ENCODE measurements at places on chromosomes 4 and X.

GRCh38 chrX:18994713-18995112 is 10.8 kb upstream of the PHKA2 start:
- DNase-seq, result no peak

DNA sequence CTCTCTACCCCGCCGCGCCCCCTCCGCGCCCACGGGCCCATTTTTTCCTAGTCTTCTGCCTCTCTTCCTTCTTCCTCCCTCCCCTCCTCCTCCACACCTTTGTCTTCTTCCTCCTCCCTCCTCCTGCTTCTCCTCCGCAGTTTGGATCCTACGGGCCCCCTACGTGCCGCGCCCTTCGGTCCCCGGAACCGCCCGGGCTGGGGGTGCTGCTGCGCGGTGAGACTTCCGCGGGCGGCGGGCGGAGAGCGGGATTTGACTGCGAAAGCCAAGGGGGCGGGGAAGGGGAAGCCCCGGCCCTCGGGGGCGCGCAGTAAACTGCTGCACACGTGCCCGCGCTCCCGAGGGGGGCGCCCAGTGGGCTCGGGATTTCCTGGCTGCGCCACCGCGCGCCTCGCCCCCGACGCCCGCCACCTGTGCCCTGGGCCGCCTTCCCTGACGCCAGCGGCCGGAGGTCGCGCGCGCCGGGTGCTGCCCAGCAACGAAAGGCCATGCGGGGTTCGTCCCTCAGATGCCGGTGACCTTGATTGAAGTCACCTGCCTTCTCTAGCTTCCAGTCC is 3.3 kb upstream of the NKX3-2 start:
- DNase-seq, result no peak

- no peak for DNase-seq
Observed at GRCh38 chr4:187811591-187811990, 184.0 kb upstream of the ZFP42 start.

GRCh38 chr4:142703694-142704309 is 142.3 kb downstream of the INPP4B start:
- no peak for DNase-seq

- no peak for DNase-seq
Observed at GRCh38 chr4:38364383-38364963, 299.5 kb upstream of the KLF3 start.

GRCh38 chr4:109032671-109033070 is 269.8 kb downstream of the COL25A1 start:
- no peak for DNase-seq

- no peak for DNase-seq
Observed at GRCh38 chr4:29405116-29405515, 1315.1 kb upstream of the PCDH7 start.

GRCh38 chrX:77167993-77168392 is 279.2 kb upstream of the FGF16 start:
- no peak for DNase-seq

DNA sequence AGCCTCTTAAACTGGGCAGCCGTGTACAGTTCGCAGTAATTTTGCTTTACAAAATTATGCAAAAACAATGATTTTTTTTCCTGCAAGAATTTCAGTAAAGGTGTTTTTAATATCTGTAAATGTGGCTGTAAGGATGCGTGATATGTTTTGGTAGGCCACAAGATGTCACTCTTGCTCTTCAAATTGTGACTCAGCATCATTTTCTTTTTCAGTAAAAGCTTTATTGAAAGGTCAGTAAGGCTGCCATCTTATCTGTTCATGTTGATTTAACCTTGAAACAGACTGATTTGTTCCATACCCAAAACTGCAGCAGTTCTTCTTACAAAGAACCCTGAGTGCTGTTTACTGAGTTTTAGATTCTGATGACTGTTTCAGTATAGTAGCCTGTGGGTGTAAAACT is 39.9 kb downstream of the TXLNG start:
- DNase-seq, result no peak

DNA sequence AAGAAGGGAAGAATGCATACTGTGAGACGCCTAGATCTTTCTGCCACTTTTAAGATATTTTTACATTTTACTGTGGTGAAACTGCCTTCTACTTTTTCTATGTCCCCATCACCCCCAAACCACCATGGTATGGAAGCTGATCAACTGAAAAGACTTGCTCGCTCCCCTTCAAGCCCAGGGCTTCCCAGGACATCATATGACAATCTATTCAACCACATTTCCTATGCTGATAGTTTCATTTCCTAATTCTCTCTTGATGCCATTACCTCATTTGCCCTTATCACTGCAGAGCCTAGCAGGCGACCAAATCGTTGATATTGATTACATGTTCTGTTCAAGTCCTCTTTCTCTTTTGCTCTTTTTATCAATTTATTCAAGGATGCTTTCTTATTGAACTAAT is 40.1 kb upstream of the KLHL34 start:
- no peak for DNase-seq

DNA sequence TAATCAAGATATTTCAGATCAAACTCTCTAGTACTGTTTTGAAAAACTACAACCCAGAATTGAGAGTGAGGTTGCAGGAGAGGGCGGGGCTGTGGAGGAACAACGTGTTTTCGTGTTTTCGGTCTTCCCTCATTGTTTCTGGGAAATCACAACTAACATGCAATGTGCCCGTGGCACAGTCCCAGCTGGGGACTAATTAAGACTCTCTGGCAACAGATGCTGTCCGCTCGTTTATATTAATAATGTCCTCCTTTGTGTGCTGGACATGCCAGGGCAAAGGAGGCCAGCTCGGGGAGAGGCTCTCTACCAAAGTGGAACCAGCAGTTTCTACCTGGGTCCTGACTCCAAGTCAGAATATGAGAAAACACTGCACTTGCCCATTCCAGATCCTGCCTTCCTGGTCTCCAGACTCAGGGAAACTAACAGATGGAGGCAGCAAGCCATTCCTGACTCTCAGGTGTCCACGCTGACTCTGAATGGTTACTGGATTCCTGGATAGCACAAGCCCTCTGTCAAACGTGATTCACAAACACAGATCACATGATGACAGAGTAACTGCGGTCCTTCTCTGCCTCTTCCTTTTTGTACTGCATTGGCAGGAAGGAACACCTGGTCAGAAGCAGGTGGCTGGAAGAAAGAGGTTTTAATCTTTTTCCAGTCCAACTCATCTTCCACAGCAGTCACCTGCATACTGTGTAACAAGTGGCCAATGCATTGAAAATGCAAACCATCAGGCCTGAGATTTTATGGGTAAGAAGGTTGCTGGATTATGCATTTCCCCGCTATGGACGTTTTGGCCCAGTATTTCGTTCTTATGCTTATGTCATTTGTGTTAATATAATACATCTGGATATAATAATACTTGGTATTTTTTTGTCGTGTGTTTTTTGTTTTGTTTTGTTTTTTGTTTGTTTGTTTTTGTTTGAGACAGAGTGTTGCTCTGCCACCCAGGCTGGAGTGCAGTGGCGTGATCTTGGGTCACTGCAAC is 65.0 kb downstream of the COQ2 start:
- peak; percentile 54 for DNase-seq

DNA sequence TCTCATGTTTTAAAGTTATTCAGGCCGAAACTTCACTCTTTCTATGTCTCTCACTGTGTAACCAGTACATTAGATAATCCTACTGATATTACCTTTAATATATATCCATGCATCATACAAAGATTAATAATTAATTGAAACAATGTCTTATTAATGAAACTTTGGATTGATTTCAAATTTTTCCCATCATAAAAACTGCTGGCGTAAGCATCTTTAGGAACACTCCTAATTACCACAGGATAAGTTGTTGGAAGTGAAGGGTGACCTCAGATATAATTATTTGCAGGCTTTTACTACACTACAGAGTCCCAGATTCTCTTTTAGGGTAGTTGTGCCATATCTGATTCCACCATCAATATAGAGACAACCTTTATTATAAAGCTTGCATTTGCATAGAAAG is 181.3 kb upstream of the SFRP2 start:
- no peak for DNase-seq

Measured in activated CD4-positive, alpha-beta T cell treated with anti-CD3 and anti-CD28 coated beads, Interleukin-2, amount 50 U/mL, for 24 hours (primary cell).